ENCODE measurements at places on chromosomes 1 and 21. TPM values are rescaled to one million over a fixed set of nuclear protein-coding genes. Genes with fewer than 3 reads are reported as not detected.

Gene LELP1
- not detected for total RNA-seq

Gene FALEC
- total RNA-seq, result 1.9 TPM

Gene KRTAP19-1
- total RNA-seq, result not detected

Gene SUSD4
- 0.42 TPM for total RNA-seq

Gene SLC35A3
- total RNA-seq, result 24.8 TPM

Gene FLVCR1
- total RNA-seq, result 21.2 TPM

Gene PEAR1
- not detected for total RNA-seq

Gene LYPD8
- total RNA-seq, result not detected

Gene ZC3H12A
- total RNA-seq, result 9.8 TPM

Gene LHX4
- not detected for total RNA-seq

Gene IFNLR1
- 31.7 TPM for total RNA-seq

Gene SYT2
- total RNA-seq, result not detected

Gene IRF6
- total RNA-seq, result not detected

Gene GPR37L1
- not detected for total RNA-seq

Gene TRIM17
- total RNA-seq, result not detected

Gene GPR52
- total RNA-seq, result 9.7 TPM

Gene BCL2L15
- 1.1 TPM for total RNA-seq

Gene TPM3
- 420 TPM for total RNA-seq

Gene DIP2A
- total RNA-seq, result 52.5 TPM

Gene SLC45A1
- not detected for total RNA-seq

Gene RSBN1
- total RNA-seq, result 19.0 TPM

Gene MYBPHL
- not detected for total RNA-seq

Gene NBPF11
- 20.3 TPM for total RNA-seq

Gene FABP3
- total RNA-seq, result not detected

Gene ZNF593OS
- total RNA-seq, result not detected

Gene FCRL1
- 98.3 TPM for total RNA-seq

Gene C1orf21
- total RNA-seq, result not detected

Gene SH3D21
- total RNA-seq, result 10.6 TPM

Gene COQ8A
- 19.6 TPM for total RNA-seq

Gene TRAPPC3
- total RNA-seq, result 60.4 TPM

Gene GBP3
- total RNA-seq, result 0.49 TPM

Gene MARK1
- total RNA-seq, result not detected

Gene SLC25A24
- total RNA-seq, result not detected

Gene MAP10
- 1.8 TPM for total RNA-seq

Gene FMOD
- total RNA-seq, result not detected

Gene GBP5
- not detected for total RNA-seq

Gene OPRD1
- not detected for total RNA-seq

Gene CNKSR1
- 2.7 TPM for total RNA-seq

Gene SPRR2E
- not detected for total RNA-seq
